SIG-M5 (cell line): ENCODE measurements at places on chromosomes 6 and 20.

DNA sequence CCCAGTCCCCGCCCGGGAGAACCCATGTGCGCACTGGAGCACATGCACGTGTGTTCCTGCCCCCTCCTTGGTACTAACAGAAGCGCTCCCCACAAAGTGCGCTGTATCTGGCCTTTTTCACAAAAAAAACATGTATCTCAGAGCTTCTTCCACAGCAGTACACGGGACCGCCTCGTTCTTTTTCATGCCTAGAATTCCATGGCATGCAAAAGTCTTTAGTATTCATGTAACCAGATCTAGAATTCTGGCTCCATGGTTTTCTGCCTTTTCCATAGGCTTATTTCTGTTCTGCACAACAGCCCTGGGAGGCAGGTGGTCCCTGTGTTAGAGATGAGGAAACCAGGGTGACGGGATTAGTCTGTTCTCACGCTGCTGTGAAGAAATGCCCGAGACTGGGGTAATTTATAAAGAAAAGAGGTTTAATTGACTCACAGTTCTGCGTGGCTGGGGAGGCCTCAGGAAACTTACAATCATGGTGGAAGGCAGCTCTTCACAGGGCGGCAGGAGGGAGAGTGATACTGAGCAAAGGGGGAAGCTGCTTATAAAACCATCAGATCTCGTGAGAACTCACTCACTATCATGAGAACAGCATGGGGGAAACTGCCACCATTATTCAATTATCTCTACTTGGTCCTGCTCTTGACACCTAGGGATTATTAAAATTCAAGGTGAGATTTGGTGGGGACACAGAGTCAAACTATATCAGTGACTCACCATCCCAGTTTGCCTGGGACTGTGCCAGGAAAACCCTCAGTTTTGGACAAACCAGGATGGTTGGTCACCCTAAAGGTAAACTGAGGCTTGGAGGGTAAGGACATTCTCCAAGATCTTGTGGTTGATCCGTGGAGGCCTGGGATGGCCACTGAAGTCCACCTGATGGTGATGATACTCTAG is 41.0 kb downstream of the C20orf203 start:
- no peak for DNase-seq

DNA sequence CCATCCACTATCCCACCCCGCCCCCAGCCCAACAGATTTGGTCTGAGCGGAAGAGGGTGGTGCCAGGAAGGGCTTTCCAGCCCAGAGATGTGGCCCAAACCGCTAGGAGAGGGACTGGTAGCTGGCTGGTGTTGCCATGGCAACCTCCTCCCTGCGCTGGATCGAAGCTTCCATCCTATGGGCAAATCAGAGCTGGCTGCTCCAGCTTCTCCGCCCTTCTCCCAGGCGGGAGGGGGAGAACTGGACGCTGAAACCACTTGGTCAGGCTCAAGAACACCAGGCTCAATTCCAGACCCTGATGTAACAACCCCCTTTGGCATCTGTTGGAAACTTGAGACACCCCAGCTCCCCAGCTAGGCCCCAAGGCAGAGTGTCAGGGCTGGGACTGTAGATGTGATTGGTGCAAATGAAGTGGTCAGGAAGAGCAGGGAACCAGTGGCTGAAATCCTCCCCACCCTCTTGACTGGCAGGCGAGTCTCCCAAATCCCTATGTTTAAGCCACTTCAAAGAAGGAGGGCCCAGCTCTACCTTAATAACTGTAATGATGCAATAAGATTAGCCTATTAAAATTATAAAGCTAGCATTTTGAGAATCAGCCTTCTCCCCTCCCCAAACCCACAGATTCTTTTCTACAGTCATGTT is 4.2 kb downstream of the RIMS4 start:
- DNase-seq: no peak

- no peak for DNase-seq
These were observed 47.1 kb downstream of the AKIRIN2 start for GRCh38 chr6:87654875-87655454.

GRCh38 chr6:57127763-57128162 is 37.8 kb downstream of the ZNF451 start:
- DNase-seq: no peak

GRCh38 chr6:156347656-156348055 is 429.5 kb upstream of the ARID1B start:
- DNase-seq: no peak

DNA sequence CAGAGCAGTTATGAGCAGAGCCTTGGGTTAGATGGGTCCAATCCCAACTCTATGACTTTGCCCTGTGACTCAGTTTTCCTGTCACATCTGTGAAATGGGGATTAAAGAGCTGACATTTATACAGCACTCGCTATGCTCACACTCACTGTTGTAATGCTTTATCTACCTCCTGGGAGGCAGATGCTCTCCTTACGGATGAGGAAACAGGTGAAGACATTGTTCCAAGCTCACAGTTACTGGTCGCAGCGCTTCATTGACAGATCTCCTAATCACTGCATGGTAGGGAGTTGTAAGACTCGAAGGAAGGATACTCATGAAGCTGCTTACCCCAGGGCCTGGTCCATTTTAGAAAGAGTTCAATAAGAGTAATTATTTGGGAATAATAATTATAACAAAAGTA is 2.9 kb upstream of the MYLK2 start:
- DNase-seq: no peak

DNA sequence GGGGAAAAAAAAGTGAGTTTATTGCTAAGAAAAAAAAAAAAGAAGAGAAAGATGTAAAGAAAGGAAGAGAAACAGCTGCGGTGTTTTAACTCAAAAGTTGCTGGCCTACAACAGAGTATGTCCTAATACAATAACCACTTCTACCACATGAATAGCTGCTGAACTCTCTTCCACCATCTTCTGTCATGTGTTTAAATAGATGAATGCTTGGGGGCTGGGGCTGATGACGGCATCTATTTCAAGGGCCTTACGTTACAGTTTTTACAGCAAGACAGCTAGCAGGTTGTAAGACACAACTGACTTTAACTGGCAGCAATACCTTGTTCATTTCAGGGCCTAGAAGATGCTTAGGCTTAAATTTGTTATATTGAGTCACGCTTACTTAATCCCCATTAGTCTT is 50.4 kb downstream of the MAP3K7 start:
- DNase-seq: no peak

- DNase-seq: no peak
These were observed 1.0 kb downstream of the BFSP1 start for GRCh38 chr20:17530153-17530552.

DNA sequence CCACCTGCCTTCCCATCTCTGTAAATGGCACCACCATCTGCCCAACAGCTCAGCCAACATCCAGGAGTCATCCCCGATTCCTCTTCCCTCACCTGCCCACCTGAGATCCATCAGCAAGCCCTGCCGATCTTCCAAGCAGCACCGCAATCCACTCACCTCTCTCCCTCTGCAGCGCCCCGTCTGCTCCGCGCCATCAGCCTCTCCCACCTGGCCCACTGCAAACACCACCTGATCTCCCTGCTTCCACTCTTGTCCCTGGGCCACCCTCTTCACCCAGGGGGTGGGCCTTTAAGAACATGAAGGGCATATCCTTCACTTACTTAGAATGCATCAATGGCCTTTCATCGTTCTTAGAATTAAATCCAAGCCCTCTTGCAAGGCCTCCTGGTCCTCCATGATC is 457.3 kb upstream of the SULF2 start:
- DNase-seq: no peak

DNA sequence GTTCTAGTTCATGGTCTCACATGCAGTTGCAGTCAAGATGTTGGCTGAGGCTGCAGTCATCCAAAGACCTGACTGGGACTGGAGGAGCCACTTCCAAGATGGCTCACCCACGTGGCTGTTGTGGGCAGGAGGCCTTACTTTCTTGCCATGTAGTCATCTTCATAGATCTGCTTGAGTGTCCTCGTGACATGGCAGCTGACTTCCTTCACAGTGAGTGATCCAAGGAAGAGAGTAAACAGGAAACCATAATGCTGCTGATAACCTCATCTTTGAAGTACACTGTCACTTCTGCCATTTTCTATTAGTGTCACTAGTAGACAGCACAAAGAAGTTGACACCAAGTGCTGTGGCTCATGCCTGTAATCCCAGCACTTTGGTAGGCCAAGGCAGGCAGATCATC is 40.1 kb upstream of the AKIRIN2 start:
- DNase-seq: no peak
